ENCODE measurements at places on chromosomes 7 and 10.

- no peak for DNase-seq
Observed at GRCh38 chr10:76977046-76977445, 660.6 kb downstream of the KCNMA1 start.

DNA sequence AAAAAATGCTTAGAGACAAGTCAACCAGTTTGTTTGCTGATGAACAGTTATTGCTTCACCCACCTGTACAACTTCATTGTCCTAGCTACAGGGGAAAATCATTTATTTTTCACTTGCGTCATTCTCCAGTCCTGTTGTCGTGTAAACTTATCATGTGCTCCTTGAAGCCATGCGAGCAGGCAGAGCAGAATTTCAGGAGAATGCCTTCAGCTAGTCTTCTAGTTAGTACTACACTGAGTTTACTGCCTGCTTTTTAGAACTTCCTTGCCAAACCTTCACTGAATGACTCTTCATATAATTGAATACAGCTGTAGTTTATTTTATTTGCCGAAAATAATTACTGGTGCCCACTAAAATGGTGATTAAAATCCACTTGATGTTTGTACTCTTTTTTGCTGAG, 15.6 kb downstream of the RPA3 start:
- DNase-seq = no peak

- DNase-seq = no peak
Observed at GRCh38 chr10:29730969-29731368, 96.2 kb upstream of the SVIL start.

DNA sequence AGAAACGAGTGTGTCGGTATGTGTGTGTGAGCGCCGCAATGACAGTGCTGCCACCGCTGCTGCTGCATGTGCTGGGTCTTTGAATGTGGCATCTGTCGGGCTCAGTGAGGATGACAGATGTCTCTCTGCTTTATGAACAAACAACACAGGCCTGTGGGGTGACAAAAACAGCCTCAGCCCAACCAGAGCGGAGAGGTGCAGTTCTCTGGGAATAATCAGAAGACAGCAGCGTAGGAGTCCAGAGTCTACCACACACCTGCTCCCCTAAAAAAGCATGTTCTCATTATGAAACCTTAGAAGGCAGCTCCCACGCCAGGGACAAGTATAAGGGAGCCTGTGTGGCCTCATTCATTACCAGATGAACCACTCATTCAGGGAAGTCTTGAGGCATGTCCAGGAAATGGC, 278.3 kb downstream of the KCNMA1 start:
- DNase-seq = no peak

- peak; percentile 93 for DNase-seq
Observed at GRCh38 chr10:44978570-44979280, at the start of gene DEPP1. Gene DEPP1 (minus strand): TSS chr10:44978809. CDS start chr10:44978030, 779 bp downstream.

DNA sequence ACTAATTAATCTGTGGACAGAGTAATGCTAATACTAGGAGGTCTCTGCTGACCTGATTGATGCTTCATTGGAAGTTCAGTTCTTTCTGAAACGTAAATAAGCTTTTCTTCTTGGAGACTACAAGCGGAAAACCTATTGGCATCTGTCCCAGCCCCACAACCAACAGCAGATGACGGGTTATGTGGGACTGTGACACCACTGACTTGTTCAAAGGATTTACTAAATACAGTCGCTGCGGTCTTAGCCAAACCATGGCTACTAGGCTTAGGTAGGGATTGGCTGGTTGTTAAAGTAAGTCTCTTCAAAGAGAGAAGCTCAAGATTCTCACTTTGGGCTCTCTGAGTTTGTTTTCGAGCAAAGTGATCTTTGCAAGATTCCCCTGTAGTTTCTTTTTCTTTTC, 68.3 kb downstream of the HYCC1 start:
- no peak for DNase-seq

DNA sequence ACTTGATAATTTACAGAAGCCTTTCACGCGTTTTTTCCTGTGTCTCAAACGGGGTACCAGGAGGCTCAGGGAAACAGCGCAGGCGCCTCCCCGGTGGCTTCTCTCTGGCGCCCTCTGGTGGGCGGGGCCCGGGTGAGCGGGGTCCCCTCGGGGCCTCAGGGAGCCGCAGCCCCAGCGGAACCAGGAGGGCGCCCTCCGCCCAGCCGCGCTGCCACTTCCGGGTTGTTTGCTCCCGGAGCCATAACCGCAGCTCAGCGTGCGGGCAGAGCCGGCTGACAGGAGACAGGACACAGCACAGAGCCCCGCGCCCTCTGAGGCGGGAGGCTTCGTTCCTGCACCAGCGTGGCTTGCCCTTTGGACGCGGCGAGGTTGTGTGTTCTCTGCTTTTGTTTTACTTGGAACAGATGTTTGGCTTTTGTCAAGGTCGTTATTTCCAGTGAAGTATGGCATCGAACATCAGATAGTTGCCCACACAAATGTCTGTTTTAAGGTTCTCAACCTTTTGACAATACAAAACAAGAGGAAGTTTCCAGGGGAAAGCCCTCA, 6.9 kb upstream of the CYP2E1 start:
- DNase-seq = peak; percentile 45

All from eye (tissue), 1 donor.